ENCODE measurements at places on chromosomes 6 and 20.
A peak's percentile ranks its signal among the peaks of the same experiment; 100 is the strongest.

GRCh38 chr6:109202409-109203264 lies 107.3 kb downstream of the CEP57L1 start:
- DNase-seq, result no peak

DNA sequence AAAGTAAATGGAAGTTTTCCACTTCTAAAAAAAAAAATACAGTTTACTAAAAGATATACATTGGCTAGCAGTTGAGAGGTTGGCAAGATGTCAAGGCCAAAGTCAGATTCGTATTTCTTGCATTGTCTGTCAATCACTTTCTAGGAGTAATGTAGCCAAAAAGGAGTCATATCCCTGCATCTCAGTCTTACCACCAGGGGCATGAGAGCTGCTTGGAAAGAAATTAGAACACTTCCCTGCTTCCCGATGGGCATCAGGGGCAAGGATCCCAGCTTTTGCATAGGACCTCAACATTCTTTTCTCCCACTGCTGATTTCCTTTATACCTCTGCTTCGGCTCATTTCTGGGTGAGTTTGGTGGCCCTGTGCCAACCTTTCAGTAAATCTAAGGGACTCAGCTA lies 581.0 kb upstream of the MAP3K7 start:
- DNase-seq, result peak; percentile 62

- DNase-seq, result no peak
These were observed 1078.5 kb upstream of the FLRT3 start for GRCh38 chr20:15415908-15416307.

DNA sequence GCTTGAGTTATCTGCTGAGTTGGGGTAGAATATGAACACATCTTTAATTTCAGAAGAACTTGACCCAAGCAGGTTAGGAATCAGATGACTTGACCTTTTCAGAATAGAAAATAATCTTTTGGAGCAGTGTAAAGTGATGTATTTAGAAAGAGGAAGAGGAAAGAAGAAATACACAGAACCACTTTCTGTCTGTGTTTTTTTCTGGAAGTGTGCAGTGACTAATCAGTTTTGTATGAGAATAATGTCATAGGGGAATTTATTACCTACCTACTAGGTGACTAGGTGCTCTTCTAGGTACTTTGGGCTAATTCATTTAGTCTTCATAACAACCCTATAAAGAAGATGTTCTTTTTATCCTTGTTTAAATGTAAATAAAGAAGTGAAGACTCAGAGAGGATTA lies 3.0 kb downstream of the PPP1R14C start:
- DNase-seq, result no peak

DNA sequence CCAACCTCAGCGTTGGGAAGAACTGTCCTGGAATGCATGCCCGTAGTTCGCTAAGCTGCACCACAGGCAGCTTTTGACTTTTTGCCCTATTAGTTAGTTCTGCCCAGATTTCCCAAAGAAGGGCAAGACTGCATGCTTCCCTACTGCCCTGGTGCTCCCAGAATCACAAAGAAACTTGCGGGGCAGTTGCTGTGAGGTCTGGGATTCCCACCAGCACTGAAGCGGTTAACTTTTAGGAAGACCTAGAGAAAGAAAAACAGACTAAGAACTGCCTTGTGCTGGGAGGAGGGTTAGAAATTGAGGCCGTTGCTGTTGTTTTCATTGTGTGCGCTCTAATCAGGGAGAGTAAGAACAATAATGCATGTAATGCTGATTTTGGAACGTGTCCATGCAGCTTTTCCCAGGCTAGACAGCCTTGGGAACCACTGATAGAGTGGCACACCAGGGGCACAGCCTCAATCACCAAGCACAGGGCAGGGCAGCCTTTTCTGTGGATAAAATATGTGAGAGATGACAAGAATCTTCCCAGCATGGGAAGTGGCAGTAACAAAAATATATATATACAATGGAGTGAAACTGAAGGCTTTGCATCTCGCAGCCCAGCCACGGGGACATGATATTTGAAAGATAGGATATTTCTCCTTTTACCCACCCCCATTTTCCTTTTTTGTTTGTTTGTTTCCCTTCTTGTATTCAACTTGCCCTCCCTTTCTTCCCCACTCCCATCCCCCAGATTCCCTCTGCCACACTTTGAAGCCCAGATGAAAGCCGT lies 137.7 kb upstream of the HEY2 start:
- no peak for DNase-seq

DNA sequence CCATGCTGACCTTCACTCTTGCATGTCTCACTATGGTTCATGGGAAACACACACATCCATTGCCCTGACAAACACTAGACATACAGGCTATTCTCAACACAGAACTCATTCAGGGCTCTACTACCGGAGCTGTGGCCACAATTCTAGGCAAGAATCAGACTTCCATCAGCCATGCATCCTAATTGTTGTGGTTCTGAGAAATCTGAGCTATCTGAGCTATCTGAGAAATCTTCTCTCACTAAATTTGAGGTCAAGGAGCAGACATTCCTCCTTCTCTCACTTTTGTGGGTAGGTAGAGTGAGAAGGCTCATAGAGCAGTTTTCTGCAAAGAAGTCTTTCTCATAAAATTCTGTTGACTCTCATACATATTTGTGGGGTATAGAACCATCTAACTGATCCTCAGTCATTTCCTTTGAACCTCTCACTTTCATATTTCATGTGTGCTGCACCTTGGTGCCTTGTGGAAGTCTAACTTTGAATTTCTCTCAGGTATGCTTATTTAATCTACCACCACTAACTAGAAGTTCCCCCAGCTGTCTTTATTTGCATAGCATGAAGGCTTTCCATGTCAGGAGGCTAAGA lies 43.6 kb downstream of the ADGRF1 start:
- DNase-seq, result no peak

DNA sequence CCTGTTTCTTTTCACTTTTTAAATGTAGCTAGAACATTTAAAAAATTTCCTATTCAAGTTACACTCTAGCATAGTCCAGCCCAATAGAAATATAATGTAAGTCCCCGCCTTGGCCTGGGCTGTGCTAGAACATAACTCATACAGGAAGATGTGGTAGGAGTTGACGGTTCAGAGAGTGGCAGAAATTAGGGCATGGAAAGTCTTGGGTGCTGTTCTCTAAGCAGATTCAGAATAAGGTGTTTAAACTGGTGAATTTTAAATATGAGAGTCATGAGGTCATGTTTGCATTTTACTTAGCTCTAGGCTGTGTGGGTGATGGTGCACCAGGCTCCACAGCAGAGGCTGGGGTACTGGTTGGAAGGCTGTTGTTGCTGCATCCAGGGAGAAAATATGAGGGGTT lies 256.5 kb downstream of the FARS2 start:
- DNase-seq, result no peak

DNA sequence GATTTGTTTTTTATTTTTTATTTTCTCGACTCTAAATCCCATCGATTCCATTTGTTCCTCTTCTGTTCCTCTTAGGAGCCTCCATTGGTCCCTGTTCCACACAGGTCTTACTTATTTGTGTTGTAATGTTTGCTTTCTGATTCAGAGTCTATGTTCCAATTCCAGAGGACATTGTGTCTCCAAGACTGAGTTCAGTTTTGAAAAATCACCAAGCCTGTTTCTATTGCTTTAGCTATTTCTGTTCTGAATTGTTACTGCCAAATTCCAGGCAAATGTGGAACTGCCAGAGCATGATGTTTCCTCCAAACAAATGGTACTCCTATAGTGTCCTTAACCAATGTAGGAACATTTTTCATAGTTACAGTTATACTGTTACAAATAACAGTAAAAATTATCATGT lies 270.9 kb upstream of the SPTLC3 start:
- DNase-seq, result no peak

DNA sequence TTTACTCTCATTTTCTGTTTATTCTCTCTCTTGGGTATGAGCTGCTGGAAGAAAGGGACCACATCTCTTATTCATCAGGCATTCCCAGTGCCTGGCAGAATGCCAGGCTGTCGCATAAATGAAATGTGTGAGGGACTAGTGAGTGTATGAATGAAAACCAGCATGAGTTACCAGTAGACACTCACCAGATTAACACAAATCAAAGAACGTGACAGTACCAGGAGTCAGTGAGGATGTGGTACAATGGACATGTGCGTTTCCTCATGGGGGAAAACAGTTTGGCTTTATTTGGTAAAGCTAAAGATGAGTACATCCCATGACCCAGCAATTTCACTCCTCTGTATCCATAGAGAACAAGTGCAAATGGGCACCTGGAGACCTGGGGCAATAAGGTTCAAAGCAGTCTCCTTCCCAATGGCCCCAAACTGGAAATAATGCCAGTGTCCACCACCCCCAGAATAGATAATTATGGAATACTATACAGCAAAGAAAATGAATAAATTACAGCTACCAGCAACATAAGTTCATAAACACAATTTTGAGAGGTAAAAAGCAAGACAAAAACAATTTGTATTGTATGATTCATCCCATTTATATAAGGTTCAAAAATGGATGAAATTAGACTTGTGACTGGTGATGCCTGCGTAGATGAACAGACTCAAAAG lies 93.3 kb downstream of the CDH22 start:
- peak; percentile 84 for DNase-seq

GRCh38 chr6:53464927-53465460 lies 79.9 kb downstream of the GCLC start:
- no peak for DNase-seq

- peak; percentile 17 for DNase-seq
These were observed 557.9 kb upstream of the ID4 start for GRCh38 chr6:19279273-19279684.

- no peak for DNase-seq
These were observed 10.3 kb downstream of the ARHGAP18 start for GRCh38 chr6:129699659-129700058.

Data from A673 (cell line).